Thymus (tissue), 14 donors: ENCODE measurements at places on chromosomes 1 and 21. TPM values are rescaled to one million over a fixed set of nuclear protein-coding genes. Genes with fewer than 3 reads are reported as not detected.

Gene SMIM11
- polyA plus RNA-seq = 10.6 TPM

Gene CD34
- 14.5 TPM for polyA plus RNA-seq

Gene RORC
- polyA plus RNA-seq = 19.9 TPM

Gene CASZ1
- 3.9 TPM for polyA plus RNA-seq

Gene NR0B2
- polyA plus RNA-seq = 0.18 TPM

DNA sequence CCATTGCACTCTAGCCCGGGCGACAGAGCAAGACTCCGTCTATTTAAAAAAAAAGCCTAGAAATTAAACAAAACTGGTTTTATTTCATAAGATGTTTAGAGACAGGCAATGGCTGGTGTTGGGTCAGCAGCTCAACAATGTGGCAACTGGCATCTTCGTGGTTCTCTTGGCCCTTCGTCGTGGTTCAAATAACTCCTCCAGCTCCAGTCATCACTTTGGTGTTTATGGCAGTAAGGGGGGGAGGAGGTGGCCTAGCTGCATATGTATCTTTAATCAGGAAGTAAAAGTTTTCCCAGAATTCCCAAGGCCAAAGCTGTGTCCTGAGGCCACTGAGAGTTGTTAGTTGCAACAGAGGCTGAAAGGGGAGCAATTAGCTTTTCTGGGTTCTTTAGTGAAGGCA lies 13.0 kb upstream of the LTN1 start:
- no peak for DNase-seq
- H3K27me3 ChIP-seq = no peaks in the 10 kb centered on the region
- H3K4me3 ChIP-seq = no peak overlapping the region

DNA sequence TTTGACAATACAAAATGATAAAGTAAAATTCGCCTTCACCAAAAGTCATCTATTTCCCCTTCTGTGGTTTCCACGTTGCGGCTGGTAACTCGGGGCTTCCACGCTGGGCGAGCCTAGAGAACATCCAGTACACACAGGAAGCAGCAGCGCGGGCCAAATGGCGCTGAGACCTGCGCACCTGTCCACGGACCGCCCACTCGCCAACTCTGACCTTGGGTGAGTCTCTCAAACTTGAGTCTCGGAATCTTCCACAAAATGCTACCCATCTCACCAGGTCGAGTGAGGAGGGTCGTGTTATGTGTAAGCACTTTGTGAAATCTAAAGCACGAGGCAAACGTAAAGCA lies 820 bp upstream of the TTF2 start:
- H3K27me3 ChIP-seq = no peaks in the 10 kb centered on the region
- no peaks in the 10 kb centered on the region for H3K36me3 ChIP-seq
- H3K4me1 ChIP-seq = peaks cover 12% of the 10 kb centered on the region
- peak overlapping the region; percentile 100 for H3K27ac ChIP-seq
- peak overlapping the region; percentile 74 for H3K4me3 ChIP-seq

- no peaks in the 10 kb centered on the region for H3K4me1 ChIP-seq
- H3K36me3 ChIP-seq = no peaks in the 10 kb centered on the region
- no peak for DNase-seq
- peaks cover 12% of the 10 kb centered on the region for H3K27me3 ChIP-seq
- no peak overlapping the region for H3K27ac ChIP-seq
These were observed 15.8 kb downstream of the RGS8 start for GRCh38 chr1:182668521-182669054.

DNA sequence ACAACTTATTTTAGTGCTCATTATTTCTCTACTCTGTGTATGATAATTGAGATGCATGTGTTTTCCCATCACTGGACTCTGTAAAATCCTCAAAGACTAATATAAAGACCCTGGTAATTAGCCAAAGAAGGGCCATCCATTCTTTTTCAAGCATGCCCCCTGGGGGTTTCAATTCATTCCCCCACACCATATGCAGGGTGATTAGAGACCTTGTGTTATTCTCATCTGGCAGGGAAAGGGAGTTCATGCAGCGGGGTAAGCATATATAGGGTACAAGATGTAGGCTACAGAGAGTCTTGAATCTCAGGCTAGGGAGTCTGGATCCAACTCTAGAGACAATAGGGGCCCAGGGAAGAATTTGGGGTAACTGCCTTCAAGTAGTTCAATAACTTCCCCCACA lies 166.5 kb downstream of the TNR start:
- no peaks in the 10 kb centered on the region for H3K36me3 ChIP-seq
- H3K4me3 ChIP-seq = no peak overlapping the region
- H3K4me1 ChIP-seq = no peaks in the 10 kb centered on the region

- DNase-seq = no peak
- no peaks in the 10 kb centered on the region for H3K27me3 ChIP-seq
- no peaks in the 10 kb centered on the region for H3K4me1 ChIP-seq
- H3K4me3 ChIP-seq = no peak overlapping the region
These were observed 240.1 kb downstream of the BARHL2 start for GRCh38 chr1:90476994-90477393.

GRCh38 chr1:243354511-243355153 lies 98.8 kb downstream of the SDCCAG8 start:
- peaks cover 3% of the 10 kb centered on the region for H3K36me3 ChIP-seq
- H3K27me3 ChIP-seq = no peaks in the 10 kb centered on the region
- H3K27ac ChIP-seq = peak overlapping the region; percentile 25
- H3K4me1 ChIP-seq = no peaks in the 10 kb centered on the region
- no peak overlapping the region for H3K4me3 ChIP-seq

- H3K4me3 ChIP-seq = no peak overlapping the region
- H3K4me1 ChIP-seq = peaks cover 8% of the 10 kb centered on the region
- H3K27me3 ChIP-seq = peaks cover 33% of the 10 kb centered on the region
- no peaks in the 10 kb centered on the region for H3K36me3 ChIP-seq
- DNase-seq = no peak
- H3K27ac ChIP-seq = no peak overlapping the region
These were observed 15.9 kb upstream of the SAMD11 start for GRCh38 chr1:907611-908451.

DNA sequence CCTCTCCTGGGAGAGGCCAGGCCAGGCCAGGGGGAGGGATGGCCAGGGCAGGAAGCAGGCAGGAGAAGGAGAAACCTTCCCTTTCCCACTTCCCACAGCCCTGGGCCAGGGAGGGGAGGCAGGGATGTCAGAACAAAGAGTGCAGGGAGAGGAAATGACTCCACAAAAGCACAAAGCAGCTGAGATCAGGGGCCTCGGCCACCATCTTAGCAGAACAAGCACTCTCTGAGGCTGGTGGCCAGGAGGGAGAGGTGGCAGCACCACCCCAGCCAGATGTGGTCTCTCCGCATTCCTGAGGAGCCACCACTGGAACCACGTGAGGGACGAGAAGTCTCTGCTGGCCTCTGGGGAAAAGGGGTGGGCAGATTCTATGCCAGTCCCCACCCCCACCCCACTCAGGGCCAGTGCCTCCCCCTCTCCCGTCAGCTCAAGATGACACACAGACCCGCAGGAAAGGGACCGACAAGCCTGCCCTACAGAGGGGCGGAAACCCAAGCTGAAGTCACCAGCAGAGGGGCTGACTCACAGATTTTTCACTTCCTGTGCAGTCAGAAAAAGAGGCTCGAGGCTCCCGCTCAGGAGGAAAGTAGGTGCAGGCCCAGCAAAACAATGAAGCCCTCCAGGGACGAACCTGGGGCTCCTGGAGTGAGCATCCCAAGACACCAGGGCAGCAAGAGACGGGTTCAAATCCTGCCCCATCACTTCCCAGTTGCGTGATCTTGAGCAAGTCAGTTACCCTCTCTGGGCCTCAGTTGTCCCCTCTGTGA lies 24.1 kb upstream of the ALDH4A1 start:
- peak overlapping the region; percentile 99 for H3K27ac ChIP-seq
- peak overlapping the region; percentile 40 for H3K4me3 ChIP-seq
- H3K27me3 ChIP-seq = no peaks in the 10 kb centered on the region
- H3K36me3 ChIP-seq = no peaks in the 10 kb centered on the region

- no peak overlapping the region for H3K4me3 ChIP-seq
- DNase-seq = no peak
- H3K27me3 ChIP-seq = no peaks in the 10 kb centered on the region
- no peak overlapping the region for H3K27ac ChIP-seq
These were observed 30.3 kb downstream of the RSPH1 start for GRCh38 chr21:42465803-42466127.

GRCh38 chr21:31284797-31285397 lies 59.2 kb downstream of the TIAM1 start:
- H3K36me3 ChIP-seq = no peaks in the 10 kb centered on the region
- H3K4me3 ChIP-seq = no peak overlapping the region
- H3K27ac ChIP-seq = no peak overlapping the region
- DNase-seq = no peak

DNA sequence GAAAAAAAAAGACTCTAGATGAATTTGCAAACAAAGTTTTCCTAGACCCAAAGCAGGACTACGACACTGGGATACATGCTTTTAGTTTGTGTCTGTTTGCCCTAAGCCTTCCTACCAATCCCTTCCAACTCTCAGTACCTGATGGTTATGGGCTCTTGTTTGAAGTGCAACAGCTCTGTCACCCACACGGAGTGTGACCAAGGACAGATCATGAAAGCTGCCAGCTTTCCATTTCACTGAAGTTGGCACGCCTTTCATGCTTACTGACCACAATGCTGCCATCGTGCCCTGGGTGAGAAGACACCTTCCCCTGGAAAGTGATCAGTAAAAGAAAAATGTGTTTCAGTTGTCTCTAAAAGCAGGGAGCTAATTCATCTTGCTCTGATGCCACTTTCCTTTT lies 312.5 kb upstream of the PTBP2 start:
- no peak overlapping the region for H3K4me3 ChIP-seq
- H3K4me1 ChIP-seq = no peaks in the 10 kb centered on the region
- H3K36me3 ChIP-seq = no peaks in the 10 kb centered on the region
- H3K27ac ChIP-seq = no peak overlapping the region

DNA sequence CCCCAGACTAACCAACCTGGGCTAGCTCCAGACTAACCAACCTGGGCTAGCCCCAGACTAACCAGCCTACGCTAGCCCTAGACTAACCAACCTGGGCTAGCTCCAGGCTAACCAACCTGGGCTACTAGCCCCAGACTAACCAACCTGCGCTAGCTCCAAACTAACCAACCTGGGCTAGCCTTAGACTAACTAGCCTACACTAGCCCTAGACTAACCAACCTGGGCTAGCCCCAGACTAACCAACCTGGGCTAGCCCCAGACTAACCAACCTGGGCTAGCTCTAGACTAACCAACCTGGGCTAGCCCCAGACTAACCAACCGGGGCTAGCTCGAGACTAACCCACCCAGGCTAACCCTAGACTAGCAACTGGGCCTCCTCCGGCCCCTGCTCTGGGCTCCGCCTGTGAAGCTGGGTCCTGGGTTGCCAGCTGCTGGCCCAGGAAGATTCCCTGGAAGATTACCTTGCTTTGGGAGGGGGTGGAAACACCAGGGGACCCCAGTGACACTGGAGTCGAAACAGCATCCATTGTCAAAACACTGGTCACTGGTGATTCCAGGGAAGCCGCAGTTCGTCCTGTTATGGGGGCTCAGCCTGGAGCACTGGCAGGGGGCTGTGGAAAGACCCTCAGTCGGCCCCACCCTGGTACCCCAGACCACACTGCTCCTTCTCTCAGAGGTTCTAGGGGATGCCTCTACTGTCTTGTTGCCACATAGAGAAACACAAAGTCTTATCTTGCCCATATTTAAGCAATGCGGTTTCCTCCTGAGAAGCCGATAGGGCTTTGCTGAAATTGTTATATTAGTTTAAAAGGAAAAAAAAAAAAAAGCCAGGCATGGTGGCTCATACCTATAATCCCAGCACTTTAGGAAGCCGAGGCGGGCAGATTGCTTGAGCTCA lies 1.1 kb downstream of the TFF2 start:
- no peak overlapping the region for H3K4me3 ChIP-seq
- H3K4me1 ChIP-seq = no peaks in the 10 kb centered on the region

DNA sequence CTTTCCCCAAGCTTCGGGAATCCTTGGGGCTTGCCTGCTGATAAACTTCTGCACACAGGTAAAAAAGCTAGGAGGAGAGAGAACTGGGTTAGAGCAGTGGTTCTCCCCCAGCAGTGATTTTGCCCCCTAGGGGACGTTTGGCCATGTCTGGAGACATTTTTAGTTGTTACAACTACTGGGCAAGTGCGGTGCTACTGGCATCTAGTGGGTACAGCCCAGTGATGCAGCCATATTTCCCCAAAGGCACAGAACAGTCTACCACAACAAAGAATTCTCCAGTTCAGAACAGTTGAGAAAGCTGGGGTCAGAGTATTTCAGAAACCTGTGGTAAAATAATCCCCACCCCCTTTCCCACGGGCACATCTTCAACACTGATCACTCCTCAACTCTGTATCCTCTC lies 41.3 kb downstream of the LRRC71 start:
- H3K27me3 ChIP-seq = no peaks in the 10 kb centered on the region
- DNase-seq = no peak

- no peak overlapping the region for H3K4me3 ChIP-seq
- H3K27me3 ChIP-seq = no peaks in the 10 kb centered on the region
- no peaks in the 10 kb centered on the region for H3K36me3 ChIP-seq
- no peaks in the 10 kb centered on the region for H3K4me1 ChIP-seq
- DNase-seq = no peak
These were observed 79.1 kb upstream of the PGD start for GRCh38 chr1:10319750-10320149.

GRCh38 chr1:223189903-223190724 lies 47.1 kb upstream of the TLR5 start:
- DNase-seq = no peak
- H3K4me3 ChIP-seq = no peak overlapping the region

DNA sequence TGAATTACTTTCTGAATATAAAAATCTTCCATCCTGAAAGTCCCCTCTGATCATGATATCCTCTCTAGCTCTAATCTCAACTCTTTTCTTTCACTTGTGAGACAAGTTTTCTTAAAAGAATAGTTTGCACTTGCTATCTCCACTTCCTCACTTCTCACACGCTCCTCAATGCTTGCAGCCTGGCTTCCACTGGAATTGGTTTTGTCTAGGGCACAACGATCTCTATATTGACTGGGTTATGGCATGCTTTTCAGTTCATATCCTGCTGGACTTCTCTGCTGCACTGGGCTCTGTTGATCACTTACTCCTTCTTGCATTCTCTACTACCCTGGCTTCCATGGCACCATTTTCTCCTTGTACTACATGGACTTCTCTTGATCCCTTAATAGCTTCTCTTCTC lies 474 bp downstream of the FCRLA start:
- H3K36me3 ChIP-seq = no peaks in the 10 kb centered on the region
- peaks cover 17% of the 10 kb centered on the region for H3K27me3 ChIP-seq
- H3K4me1 ChIP-seq = no peaks in the 10 kb centered on the region
- no peak for DNase-seq
- H3K4me3 ChIP-seq = no peak overlapping the region

- H3K4me1 ChIP-seq = peaks cover 4% of the 10 kb centered on the region
- DNase-seq = no peak
- no peak overlapping the region for H3K4me3 ChIP-seq
- H3K27ac ChIP-seq = no peak overlapping the region
These were observed 19.4 kb upstream of the KCNE1 start for GRCh38 chr21:34531399-34531798.

DNA sequence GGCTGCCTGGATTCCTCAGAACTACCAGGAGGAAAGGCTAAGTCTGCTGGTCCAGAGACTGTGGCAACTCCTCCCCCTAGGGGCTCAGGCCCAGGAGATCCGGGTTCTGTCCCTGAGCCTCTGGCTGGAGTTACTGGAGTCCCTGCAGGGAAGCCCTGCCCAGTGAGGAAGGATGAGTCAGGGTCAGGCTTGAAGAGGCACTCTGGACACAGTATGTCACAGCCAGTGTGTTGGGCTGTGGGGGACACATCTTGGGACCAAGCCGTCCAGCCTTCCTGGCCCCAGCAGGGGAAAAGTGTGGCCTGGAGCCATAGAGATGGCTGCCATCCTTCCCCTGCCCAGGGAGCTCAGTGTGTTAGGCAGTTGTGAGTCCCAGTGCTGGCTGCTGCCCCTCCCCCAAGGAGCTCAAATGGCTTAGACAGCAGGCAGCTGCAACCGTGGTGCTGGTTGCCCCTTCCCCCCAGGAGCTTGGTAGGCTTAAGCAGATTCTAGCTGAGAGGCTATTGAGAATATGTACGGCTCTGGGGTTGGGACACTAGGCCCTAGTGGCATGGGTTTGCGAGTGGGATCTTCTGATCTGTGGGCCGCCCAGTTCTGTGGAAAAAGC lies 28.2 kb upstream of the RABGAP1L start:
- H3K27me3 ChIP-seq = no peaks in the 10 kb centered on the region
- H3K4me3 ChIP-seq = no peak overlapping the region
- no peak for DNase-seq
